H1 (cell line): ENCODE measurements at places on chromosomes 5 and 9. TPM values are rescaled to one million over a fixed set of nuclear protein-coding genes. Genes with fewer than 3 reads are reported as not detected.

- H3K27me3 ChIP-seq, result peaks cover 43% of the 10 kb centered on the region
- no peak within 1 kb of the TSS for H3K27ac ChIP-seq
- peak within 1 kb of the TSS; percentile 48 for H3K4me3 ChIP-seq
- DNase-seq, result peak; percentile 94
- peaks cover 2% of the 10 kb centered on the region for H3K4me1 ChIP-seq
- no peaks in the 10 kb centered on the region for H3K36me3 ChIP-seq
Observed at GRCh38 chr9:91949946-91950664, at the start of gene ROR2. Gene ROR2 (minus strand): TSS chr9:91950228.

- H3K4me3 ChIP-seq, result no peak overlapping the region
- peaks cover 2% of the 10 kb centered on the region; the same call in 1 of the 2 replicates for H3K36me3 ChIP-seq
- DNase-seq, result no peak
- H3K27ac ChIP-seq, result peak overlapping the region; percentile 30; the same call in 1 of the 2 replicates
Observed at GRCh38 chr5:72302171-72302570, 17.9 kb downstream of the MRPS27 start.

SPINK13 gene
- not detected in 2 replicates for total RNA-seq

GRCh38 chr9:123465304-123465703 lies 109.3 kb downstream of the CRB2 start:
- H3K4me3 ChIP-seq, result no peak overlapping the region
- no peaks in the 10 kb centered on the region for H3K27me3 ChIP-seq
- no peaks in the 10 kb centered on the region for H3K4me1 ChIP-seq
- H3K36me3 ChIP-seq, result no peaks in the 10 kb centered on the region
- no peak for DNase-seq

EFNA5 gene
- total RNA-seq, result 17.6 and 21.8 TPM in 2 replicates

DNA sequence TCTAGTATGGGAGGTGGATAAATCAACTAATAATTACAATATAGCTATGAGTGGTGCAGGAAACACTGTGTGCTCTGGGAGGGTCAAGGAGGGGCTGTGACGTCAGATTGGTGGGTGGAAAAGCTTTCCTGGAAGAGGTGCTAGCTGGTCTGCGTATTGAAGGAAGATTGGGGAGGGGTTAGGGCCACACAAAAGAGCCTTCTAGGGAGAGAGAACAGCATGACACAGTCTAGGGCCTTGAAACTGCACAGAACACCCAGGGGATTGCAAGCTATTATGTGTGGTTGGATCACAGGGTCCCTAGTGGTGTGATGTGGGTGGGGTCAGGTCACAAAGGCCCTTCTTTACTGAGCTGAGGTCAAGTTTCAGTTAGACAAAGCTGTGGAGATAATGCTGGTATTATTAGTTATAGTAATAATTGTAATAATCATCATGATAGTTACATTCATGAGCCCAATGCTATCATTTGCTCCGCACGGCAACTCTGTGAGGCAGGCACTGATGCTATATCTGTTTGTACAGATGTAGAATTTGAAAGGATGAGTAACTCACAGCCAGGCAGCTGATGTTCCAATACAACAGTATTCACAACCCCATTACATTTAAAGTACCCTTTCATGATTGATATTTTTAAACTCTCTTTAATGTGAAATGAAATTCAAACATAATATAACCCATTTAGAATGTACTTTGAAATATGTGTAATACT lies 197.4 kb upstream of the IL12B start:
- no peaks in the 10 kb centered on the region for H3K27me3 ChIP-seq
- no peaks in the 10 kb centered on the region for H3K36me3 ChIP-seq
- H3K4me3 ChIP-seq, result no peak overlapping the region
- no peaks in the 10 kb centered on the region for H3K4me1 ChIP-seq
- H3K27ac ChIP-seq, result no peak overlapping the region

- H3K27ac ChIP-seq, result no peak overlapping the region
- H3K36me3 ChIP-seq, result no peaks in the 10 kb centered on the region
- DNase-seq, result no peak
- H3K27me3 ChIP-seq, result no peaks in the 10 kb centered on the region
- no peak overlapping the region for H3K4me3 ChIP-seq
Observed at GRCh38 chr9:19885608-19886007, 96.8 kb upstream of the SLC24A2 start.
